Sigmoid colon (tissue), 7 donors: ENCODE measurements at places on chromosomes 1 and 21. TPM values are rescaled to one million over a fixed set of nuclear protein-coding genes. Genes with fewer than 3 reads are reported as not detected.

DNA sequence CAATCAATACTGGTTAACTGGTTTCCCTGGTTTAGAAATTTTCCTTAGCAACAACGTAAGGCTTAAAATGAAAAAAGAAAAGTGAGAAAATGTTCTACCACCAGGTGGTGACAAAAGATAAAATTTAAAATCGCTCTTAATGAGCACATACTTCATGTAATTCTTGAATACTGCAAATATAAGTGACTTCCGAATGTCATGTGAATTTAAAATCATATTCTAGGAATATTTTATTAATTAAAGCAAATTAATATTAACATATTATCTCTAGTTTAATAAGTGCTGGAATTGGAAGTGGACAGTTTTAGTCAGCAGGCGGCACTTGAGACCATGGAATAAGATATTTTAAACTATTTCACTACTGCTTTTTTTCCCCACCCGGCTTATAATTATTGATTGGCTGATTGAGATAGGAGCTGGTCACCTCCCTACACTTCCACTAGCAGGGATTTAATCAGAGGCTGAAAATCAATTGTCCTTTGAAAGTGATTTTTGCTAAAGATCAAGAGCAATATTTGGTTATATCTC is 5.0 kb upstream of the ADAMTS1 start:
- no peak for DNase-seq
- no peak overlapping the region for H3K4me3 ChIP-seq
- peaks cover 6% of the 10 kb centered on the region for H3K4me1 ChIP-seq
- no peak overlapping the region for H3K27ac ChIP-seq
- H3K36me3 ChIP-seq, result no peaks in the 10 kb centered on the region

DNA sequence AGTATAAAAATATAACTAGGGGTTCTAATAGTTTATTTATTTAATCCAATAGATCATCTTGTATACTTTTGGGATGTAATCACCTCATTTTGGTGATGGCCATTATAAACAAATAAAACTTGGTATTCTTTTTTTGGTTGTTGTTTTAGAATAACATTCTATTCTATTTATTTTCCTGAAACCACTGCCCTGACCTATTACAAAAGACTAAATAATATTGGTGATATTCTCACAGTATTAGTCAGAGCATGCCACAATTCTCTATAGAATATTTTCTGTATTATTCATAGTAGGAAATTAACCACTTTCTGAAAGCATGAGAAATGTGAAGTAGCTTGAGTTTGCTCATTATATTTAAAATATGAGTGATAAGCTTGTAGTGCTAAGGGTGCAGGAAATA is 54.1 kb upstream of the LRRC7 start:
- no peaks in the 10 kb centered on the region for H3K4me1 ChIP-seq
- DNase-seq, result no peak
- H3K27ac ChIP-seq, result no peak overlapping the region
- no peaks in the 10 kb centered on the region for H3K36me3 ChIP-seq

DNA sequence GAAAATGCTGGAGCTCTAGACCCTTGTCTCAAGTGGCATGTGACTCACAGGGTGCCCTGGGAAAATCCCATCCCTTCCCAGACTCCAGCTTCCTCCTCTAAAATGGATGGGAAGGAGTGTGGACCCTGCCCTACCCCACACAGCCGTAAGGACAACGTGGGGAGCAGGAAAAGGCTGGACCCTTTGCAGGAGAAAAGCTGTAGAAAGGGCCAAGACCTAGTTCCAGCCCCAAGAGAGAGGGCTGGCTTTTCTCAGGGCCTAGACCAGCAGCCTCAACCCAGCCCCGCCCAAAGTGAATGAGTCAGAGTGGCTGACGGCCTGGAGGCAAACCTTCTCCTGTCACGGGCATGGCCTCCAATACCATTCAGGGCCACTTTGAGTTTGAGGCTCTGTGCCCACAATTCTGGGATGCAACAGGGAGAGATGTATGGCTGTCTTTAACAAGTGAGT is 1.1 kb downstream of the LAMB3 start:
- peak overlapping the region; percentile 36 for H3K27ac ChIP-seq
- no peak overlapping the region for H3K4me3 ChIP-seq
- DNase-seq, result no peak
- H3K36me3 ChIP-seq, result no peaks in the 10 kb centered on the region

- no peaks in the 10 kb centered on the region for H3K36me3 ChIP-seq
- DNase-seq, result no peak
- no peaks in the 10 kb centered on the region for H3K27me3 ChIP-seq
- peaks cover 79% of the 10 kb centered on the region for H3K4me1 ChIP-seq
- H3K27ac ChIP-seq, result peak overlapping the region; percentile 90
- H3K4me3 ChIP-seq, result no peak overlapping the region
Measured at GRCh38 chr1:27521861-27522431, 32.0 kb upstream of the WASF2 start.

DNA sequence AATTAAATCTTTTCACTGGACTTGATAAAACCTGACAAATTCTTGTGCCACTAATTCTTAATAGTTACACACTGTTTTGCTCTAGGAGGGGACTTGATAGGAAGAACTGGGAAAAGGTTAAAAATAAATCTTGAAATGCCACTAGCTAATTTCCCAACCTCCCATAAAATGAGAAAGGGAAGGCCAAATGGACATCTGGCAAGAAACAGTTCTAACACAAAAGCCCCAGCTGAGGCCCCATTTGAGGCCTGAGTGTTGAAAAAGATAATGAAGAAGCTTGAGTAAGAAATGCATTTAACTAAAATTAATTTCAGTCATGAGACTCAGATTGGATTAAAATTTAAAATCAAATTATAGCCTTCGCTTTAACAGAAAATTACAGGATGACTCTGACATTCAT is 11.2 kb upstream of the RAP1GAP start:
- DNase-seq, result no peak
- no peak overlapping the region for H3K4me3 ChIP-seq
- H3K4me1 ChIP-seq, result no peaks in the 10 kb centered on the region
- H3K36me3 ChIP-seq, result no peaks in the 10 kb centered on the region
- no peak overlapping the region for H3K27ac ChIP-seq

- DNase-seq, result no peak
- H3K4me1 ChIP-seq, result no peaks in the 10 kb centered on the region
- no peaks in the 10 kb centered on the region for H3K36me3 ChIP-seq
- no peaks in the 10 kb centered on the region for H3K27me3 ChIP-seq
Measured at GRCh38 chr1:84386716-84387479, 11.4 kb upstream of the DNASE2B start.

DNA sequence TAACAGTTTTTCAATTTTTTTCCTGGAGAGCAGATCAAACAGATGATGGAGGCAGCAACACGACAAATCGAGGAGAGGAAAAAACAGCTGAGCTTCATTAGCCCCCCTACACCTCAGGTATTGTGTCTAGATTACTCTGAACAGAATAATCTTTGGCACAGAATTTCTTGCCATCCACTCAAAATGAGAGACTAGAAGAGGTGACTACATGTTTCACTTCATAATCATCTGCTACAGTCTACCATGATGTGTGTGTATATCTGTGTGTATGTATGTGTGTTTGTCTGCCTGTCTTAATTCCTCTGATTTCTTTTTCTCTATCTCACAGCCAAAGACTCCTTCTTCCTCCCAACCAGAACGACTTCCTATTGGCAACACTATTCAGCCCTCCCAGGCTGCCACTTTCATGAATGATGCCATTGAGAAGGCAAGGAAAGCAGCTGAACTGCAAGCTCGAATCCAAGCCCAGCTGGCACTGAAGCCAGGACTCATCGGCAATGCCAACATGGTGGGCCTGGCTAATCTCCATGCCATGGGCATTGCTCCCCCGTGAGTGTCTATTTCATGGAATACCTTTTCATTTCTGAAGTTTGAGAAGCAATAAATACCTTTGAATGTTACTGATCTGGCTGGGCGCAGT is 11.4 kb downstream of the PRPF3 start:
- no peak overlapping the region for H3K27ac ChIP-seq
- no peak overlapping the region for H3K4me3 ChIP-seq
- no peak for DNase-seq
- no peaks in the 10 kb centered on the region for H3K27me3 ChIP-seq
- H3K4me1 ChIP-seq, result no peaks in the 10 kb centered on the region
- peaks cover 100% of the 10 kb centered on the region for H3K36me3 ChIP-seq

- H3K27ac ChIP-seq, result no peak overlapping the region
- H3K4me1 ChIP-seq, result peaks cover 30% of the 10 kb centered on the region
- H3K36me3 ChIP-seq, result peaks cover 18% of the 10 kb centered on the region
- DNase-seq, result no peak
- no peak overlapping the region for H3K4me3 ChIP-seq
Measured at GRCh38 chr1:32198237-32199042, 2.0 kb upstream of the CCDC28B start.

GRCh38 chr1:197619008-197619640 is 156.2 kb downstream of the DENND1B start:
- no peak overlapping the region for H3K4me3 ChIP-seq
- no peaks in the 10 kb centered on the region for H3K27me3 ChIP-seq
- H3K36me3 ChIP-seq, result no peaks in the 10 kb centered on the region
- DNase-seq, result no peak
- no peak overlapping the region for H3K27ac ChIP-seq
- H3K4me1 ChIP-seq, result no peaks in the 10 kb centered on the region

- H3K4me1 ChIP-seq, result no peaks in the 10 kb centered on the region
- H3K36me3 ChIP-seq, result no peaks in the 10 kb centered on the region
- no peaks in the 10 kb centered on the region for H3K27me3 ChIP-seq
- DNase-seq, result no peak
- H3K27ac ChIP-seq, result no peak overlapping the region
- no peak overlapping the region for H3K4me3 ChIP-seq
Measured at GRCh38 chr1:66050123-66050522, 257.4 kb downstream of the PDE4B start.

DNA sequence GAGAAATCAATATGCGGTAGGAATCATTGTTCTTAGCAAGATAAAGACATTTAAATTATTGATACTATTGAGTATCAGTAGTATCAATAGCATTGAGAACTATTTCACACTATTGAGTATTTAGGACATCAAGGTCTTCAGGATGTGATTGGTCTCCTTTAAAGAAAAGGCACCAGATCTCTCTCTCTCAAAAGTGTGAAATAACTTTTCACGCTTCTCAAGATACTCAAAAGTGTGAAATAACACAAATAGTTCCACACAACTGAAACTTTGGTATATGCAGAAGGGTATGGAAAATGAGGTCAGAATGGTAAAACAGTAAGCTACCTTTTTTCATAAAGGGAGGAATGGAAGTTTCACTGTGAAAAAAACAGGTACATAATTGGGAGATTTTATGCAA is 6.7 kb upstream of the PYHIN1 start:
- no peak for DNase-seq
- H3K27me3 ChIP-seq, result no peaks in the 10 kb centered on the region

DNA sequence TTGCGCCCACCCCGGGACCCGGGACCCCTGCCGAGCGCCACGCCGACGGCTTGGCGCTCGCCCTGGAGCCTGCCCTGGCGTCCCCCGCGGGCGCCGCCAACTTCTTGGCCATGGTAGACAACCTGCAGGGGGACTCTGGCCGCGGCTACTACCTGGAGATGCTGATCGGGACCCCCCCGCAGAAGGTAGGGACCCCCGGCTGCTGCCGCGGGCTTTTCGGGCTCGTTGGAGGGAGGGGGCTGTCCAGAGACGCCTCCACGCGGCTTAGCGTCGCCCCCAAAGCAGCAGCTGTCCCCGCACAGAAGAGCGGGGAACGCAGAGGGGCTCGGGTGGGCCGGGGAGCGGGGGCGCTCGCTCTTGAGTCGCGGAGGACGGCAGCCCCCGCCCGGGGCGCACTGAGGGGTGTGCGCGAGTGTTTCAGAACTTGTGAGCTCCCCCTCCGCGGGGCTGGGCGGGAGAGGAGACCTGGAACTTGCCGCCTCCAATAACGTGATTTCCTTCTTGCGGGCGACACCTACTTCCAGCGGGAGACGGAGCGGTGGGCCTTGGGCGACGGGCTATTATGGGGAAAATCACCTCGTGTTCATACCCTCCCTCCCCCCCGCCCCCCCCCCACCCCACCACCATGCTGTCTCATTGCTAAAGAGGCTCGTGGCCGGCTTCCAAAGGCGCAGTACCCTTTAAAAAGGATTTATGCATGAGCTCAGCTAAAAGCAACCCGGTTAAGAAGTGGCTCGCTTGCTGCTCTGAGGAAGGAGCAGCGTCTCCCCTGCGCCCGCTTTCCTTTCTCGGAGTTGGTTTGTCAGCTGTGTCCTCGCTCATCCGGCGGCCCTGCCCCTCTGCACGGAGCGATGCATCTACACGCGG is 664 bp downstream of the BACE2 start:
- H3K4me1 ChIP-seq, result peaks cover 26% of the 10 kb centered on the region
- DNase-seq, result peak; percentile 90
- peak overlapping the region; percentile 95 for H3K4me3 ChIP-seq
- no peaks in the 10 kb centered on the region for H3K27me3 ChIP-seq

GRCh38 chr21:40402884-40403582 is 443.9 kb downstream of the DSCAM start:
- H3K36me3 ChIP-seq, result no peaks in the 10 kb centered on the region
- H3K27ac ChIP-seq, result no peak overlapping the region
- no peak for DNase-seq
- H3K27me3 ChIP-seq, result no peaks in the 10 kb centered on the region
- H3K4me3 ChIP-seq, result no peak overlapping the region
- H3K4me1 ChIP-seq, result no peaks in the 10 kb centered on the region

- H3K27ac ChIP-seq, result no peak overlapping the region
- H3K27me3 ChIP-seq, result no peaks in the 10 kb centered on the region
- H3K36me3 ChIP-seq, result no peaks in the 10 kb centered on the region
- H3K4me3 ChIP-seq, result no peak overlapping the region
Measured at GRCh38 chr1:67224856-67225255, 58.6 kb downstream of the IL23R start.

- no peaks in the 10 kb centered on the region for H3K27me3 ChIP-seq
- H3K4me3 ChIP-seq, result no peak overlapping the region
- H3K4me1 ChIP-seq, result no peaks in the 10 kb centered on the region
Measured at GRCh38 chr1:230123280-230124185, 56.5 kb downstream of the GALNT2 start.

Gene CLDN8
- total RNA-seq, result 0.71 TPM

Gene OR2T33
- total RNA-seq, result not detected

Gene CYP4A11
- total RNA-seq, result not detected

Gene RGS18
- 3.0 TPM for total RNA-seq

Gene RORC
- total RNA-seq, result 0.71 TPM

Gene PDZK1
- total RNA-seq, result not detected

Gene SRRM1
- total RNA-seq, result 92.4 TPM

Gene CCDC27
- total RNA-seq, result not detected

Gene TRIM67
- not detected for total RNA-seq

Gene LYSMD1
- 19.3 TPM for total RNA-seq

Gene PDC
- total RNA-seq, result not detected
